ENCODE measurements at places on chromosomes 12 and 14.

DNA sequence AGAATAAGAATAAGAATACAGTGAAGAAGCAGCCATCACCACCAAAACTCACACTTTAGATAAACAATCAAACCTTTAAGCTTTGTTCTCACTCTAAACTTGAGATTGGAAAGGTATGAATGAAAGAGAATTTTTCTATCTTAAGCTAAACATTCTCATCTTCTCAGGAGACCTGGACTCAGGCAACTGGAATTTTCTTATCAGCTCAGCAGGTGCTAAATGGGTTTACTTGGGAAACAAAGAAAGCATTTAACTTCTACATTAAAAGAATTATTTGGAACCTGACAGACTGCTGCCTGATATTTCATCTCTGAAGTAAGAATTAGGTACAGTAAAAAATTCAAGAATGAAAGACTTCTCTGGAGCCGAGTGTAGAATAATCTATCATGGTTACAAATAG is 20.7 kb upstream of the KERA start:
- H3K36me3 ChIP-seq, result no peaks in the 10 kb centered on the region
- H3K27me3 ChIP-seq, result no peaks in the 10 kb centered on the region
- DNase-seq, result no peak
- H3K4me3 ChIP-seq, result no peak overlapping the region

- H3K36me3 ChIP-seq, result peaks cover 10% of the 10 kb centered on the region
- no peak overlapping the region for H3K27ac ChIP-seq
- DNase-seq, result no peak
- peaks cover 7% of the 10 kb centered on the region for H3K4me1 ChIP-seq
- H3K4me3 ChIP-seq, result no peak overlapping the region
Observed at GRCh38 chr12:123472438-123472849, 14.5 kb downstream of the SNRNP35 start.

- no peaks in the 10 kb centered on the region for H3K36me3 ChIP-seq
- DNase-seq, result no peak
- no peak overlapping the region for H3K4me3 ChIP-seq
- H3K27me3 ChIP-seq, result no peaks in the 10 kb centered on the region
- H3K4me1 ChIP-seq, result no peaks in the 10 kb centered on the region
Observed at GRCh38 chr12:16913832-16914490, 308.0 kb upstream of the LMO3 start.

- no peak overlapping the region for H3K4me3 ChIP-seq
- no peak for DNase-seq
- no peaks in the 10 kb centered on the region for H3K36me3 ChIP-seq
- no peak overlapping the region for H3K27ac ChIP-seq
- H3K27me3 ChIP-seq, result no peaks in the 10 kb centered on the region
- H3K4me1 ChIP-seq, result no peaks in the 10 kb centered on the region
Observed at GRCh38 chr12:59023861-59024424, 103.6 kb upstream of the LRIG3 start.

GRCh38 chr14:88929656-88930436 is 105.4 kb downstream of the TTC8 start:
- H3K27me3 ChIP-seq, result peaks cover 4% of the 10 kb centered on the region
- H3K36me3 ChIP-seq, result no peaks in the 10 kb centered on the region
- no peak for DNase-seq

GRCh38 chr12:27999970-28000369 is 27.4 kb upstream of the PTHLH start:
- H3K27me3 ChIP-seq, result no peaks in the 10 kb centered on the region
- H3K4me1 ChIP-seq, result no peaks in the 10 kb centered on the region
- no peaks in the 10 kb centered on the region for H3K36me3 ChIP-seq
- H3K27ac ChIP-seq, result no peak overlapping the region
- H3K4me3 ChIP-seq, result no peak overlapping the region
- DNase-seq, result no peak

DNA sequence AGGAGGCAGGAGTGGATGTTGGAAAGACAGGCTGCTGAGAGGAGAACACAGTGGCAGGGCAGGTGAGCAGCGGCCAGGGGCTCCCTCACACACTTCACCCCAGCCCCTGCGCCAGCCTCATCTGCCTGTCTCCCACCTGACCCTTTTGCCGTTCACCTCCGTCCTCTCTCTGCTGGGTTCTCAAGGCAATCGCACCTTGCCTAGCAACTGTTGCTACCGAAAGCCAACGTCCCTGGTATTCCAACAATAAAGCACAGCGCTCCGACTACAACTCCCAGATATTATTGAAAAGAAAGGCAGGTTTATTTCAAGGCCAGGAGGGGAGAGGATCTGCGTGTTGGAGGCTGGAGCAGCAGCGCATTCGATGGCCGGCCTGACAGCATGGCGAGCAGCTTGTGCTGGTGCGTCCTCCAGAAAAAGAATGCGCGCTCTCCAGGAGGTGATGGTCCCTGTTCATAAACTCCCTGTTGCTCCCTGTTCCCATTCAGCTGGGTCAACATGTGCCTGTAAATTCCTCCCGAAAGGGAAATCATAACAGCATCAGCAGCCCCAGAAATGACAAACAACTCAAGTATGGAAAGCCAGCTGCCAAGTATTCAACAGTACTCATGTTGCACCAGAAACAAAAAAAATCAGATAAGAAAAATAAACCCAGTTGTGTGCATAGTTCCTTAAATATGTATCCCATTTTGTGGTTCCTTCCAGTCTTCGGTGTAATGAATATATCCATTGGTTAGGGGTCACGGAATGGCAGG is 153.0 kb upstream of the DIO3 start:
- DNase-seq, result no peak
- no peak overlapping the region for H3K4me3 ChIP-seq
- H3K27ac ChIP-seq, result no peak overlapping the region
- no peaks in the 10 kb centered on the region for H3K36me3 ChIP-seq
- peaks cover 7% of the 10 kb centered on the region for H3K27me3 ChIP-seq
- no peaks in the 10 kb centered on the region for H3K4me1 ChIP-seq

GRCh38 chr12:15038137-15038536 is 65.3 kb downstream of the PDE6H start:
- H3K4me3 ChIP-seq, result no peak overlapping the region
- H3K27ac ChIP-seq, result no peak overlapping the region
- no peaks in the 10 kb centered on the region for H3K36me3 ChIP-seq
- no peaks in the 10 kb centered on the region for H3K27me3 ChIP-seq
- H3K4me1 ChIP-seq, result no peaks in the 10 kb centered on the region

DNA sequence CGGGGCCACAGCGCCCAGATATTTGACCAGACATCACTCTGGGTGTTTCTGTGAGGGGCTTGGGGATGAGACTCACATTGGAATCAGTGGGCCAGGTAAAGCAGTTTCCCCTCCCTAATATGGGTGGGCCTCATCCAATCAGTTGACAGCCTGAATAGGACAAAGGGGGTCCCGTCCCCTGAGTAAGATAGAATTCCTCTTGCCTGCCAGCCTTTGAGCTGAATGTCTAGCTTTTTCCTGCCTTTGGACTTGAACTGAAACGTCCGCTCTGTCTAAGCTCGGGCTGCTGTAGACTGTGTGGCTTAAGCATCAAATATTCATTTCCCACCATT is 88.8 kb upstream of the DIO3 start:
- no peak overlapping the region for H3K27ac ChIP-seq
- H3K4me1 ChIP-seq, result no peaks in the 10 kb centered on the region
- no peak overlapping the region for H3K4me3 ChIP-seq
- no peaks in the 10 kb centered on the region for H3K27me3 ChIP-seq
- no peak for DNase-seq
- H3K36me3 ChIP-seq, result no peaks in the 10 kb centered on the region

DNA sequence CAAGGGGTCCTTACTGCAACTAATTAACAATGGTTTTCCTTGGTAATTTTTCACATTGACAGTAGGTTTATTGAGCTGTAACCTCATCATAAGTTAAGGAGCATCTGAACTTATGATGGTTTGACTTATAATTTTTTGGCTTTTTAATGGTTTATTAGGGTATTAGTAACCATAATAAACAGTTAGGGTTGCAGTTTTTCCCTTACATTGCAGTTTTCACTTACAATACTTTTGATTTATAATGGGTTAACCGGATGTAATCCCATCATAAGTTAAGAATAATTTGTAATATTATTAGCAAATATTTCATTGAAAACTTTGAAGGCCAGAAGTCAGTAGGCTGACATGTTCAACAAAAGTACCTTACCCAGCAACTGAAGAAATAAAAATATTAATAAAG is 811.6 kb downstream of the TRHDE start:
- DNase-seq, result no peak
- no peak overlapping the region for H3K4me3 ChIP-seq
- no peaks in the 10 kb centered on the region for H3K36me3 ChIP-seq
- H3K4me1 ChIP-seq, result no peaks in the 10 kb centered on the region
- no peak overlapping the region for H3K27ac ChIP-seq
